ENCODE measurements at places on chromosomes 12 and 14.
A peak's percentile ranks its signal among the peaks of the same experiment; 100 is the strongest.

DNA sequence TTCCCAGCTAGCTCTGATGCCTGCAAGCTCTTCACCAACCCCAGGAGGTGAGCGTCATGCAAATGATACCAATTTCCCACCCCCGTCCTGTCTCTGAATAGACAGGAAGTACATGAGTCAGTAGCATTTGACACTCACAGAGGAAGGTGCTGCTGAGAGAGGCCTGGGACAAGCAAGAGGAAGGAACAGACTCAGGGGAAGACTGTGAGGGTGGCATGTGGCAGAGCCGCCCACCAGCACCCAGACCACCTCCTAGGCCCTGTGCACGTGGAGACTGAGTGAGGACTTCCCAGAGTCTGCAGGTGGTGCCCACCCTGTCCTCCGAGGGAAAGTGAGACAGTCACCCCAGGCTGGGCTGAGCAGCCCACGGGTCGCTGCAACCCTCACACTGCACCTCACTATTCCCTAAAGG lies 199.5 kb upstream of the SFSWAP start:
- DNase-seq = peak; percentile 21

GRCh38 chr12:76216585-76217472 lies 131.4 kb downstream of the BBS10 start:
- no peak for DNase-seq

DNA sequence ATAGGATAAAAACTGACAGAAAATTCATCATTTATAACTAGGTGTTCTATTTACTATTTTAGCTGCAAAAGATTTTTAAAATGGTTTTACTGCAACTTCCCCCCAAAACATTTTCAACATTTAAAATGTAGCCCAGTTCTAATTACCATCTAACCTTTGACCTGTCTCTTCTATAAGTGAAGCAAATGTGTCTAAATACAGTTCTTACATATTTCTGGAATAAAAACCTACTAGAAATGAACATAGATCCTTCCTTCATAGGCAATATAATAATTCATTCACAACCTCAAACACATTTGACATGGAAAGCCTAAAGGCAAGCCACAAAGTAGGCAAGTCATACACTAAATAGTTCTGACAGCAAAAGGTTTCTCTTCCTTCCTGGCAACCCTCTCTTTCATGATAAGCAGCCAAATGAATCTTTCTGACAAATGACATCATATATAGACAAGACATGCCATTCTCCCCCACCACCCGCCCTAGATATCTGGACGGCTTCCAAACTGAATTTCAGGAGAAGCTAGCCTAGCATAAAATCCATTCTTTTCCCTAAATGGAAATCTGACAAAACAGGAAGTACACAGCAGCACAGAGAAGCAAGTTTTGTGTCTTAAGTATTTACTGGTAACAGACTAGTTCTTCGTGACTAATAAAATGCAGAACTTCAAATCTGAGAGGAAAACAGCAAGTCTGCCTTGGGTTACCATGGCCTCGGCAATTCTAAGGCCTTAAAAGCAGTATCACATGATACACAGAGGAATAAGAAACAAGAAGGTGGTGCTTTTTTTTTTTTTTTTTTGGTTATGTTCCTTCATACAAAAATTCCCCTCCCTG lies 17.2 kb upstream of the ARID4A start:
- DNase-seq = no peak

GRCh38 chr12:43233861-43234260 lies 318.1 kb downstream of the ADAMTS20 start:
- DNase-seq = no peak

DNA sequence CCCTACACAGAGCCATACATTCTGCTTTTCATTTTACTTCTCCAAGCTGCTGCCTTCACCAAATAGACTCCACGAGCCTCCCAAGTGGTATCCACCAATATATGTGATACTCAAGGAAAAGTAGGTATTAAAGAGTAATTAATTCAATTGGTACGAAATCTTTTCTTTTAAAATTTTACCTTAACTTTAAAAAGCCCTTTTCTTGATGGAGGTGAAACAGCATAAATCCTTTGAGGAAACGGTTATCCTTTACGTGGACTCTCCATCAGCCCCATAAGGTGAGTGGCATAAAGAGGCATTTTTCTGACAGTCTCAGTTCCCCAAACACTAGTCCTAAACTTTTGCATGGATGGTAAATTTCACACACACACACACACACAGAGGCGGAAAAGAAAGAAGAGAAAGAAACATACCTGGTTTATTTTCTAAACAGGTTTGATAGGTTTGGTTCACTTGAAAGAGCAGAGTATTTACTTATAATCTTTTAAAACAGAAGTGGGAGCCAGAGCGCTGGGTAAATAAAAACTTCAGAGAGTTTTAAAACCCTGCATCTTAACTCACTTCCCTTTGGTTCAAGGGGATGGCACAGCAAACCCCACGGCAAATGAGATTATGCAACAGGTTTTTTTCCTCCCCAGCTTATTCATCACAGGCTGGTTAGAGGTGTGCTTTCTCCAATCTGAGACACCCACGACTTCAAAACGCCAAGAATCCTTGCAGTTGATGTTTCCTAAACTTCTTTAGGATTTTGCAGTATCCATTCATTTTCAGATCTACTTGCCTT lies 1.9 kb downstream of the DUSP16 start:
- peak; percentile 42 for DNase-seq

- DNase-seq = no peak
Measured at GRCh38 chr14:92407410-92407809, 84.4 kb downstream of the SLC24A4 start.

DNA sequence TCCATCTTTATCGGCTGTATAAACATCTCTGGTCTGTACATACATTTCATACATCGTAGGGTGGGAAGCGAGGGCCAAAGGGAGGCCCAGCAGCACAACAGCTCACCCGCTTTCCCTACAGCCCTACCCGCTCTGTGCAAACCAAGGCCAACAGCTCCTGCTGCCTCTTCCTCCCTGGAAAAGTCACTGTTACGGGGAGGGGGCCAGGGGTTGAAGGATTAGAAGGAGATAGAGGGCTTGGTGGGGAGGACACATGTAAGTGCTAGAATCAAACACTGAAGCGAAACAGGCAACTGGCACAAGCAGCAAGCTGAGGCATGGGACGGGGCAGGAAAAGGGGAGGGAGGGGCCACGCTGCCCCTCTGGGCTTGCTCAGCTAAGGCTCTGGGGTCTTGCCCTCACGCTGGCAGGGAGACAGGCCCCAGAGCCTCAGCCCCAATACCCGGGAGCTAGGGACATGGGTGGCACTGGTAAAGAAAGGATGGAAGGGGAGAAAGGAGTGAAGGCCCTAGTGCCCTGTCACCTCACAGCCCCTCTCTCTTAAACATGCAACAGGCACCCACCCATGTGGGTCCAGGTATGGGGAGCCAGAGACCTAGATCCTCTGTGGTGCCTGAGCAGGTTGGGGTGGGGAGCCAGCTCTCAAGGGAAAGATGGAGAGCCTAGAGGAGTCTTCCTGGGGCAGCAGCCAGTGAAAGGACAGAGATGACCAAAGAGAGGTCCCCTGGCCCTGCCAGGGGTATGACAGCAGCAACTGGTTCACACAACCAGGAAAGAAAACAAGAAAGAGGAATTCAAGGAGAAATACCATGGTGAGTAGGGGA lies 14.4 kb downstream of the SPRYD3 start:
- no peak for DNase-seq

- DNase-seq = peak; percentile 50
Measured at GRCh38 chr14:96091941-96092411, 52.8 kb downstream of the C14orf132 start.

GRCh38 chr12:51822956-51823355 lies 25.6 kb downstream of the FIGNL2 start:
- DNase-seq = no peak

GRCh38 chr14:102993523-102993922 lies 63.8 kb downstream of the CDC42BPB start:
- DNase-seq = no peak

- no peak for DNase-seq
Measured at GRCh38 chr14:52355526-52355925, 41.4 kb downstream of the PTGER2 start.

- DNase-seq = no peak
Measured at GRCh38 chr14:26589925-26590324, 7.9 kb downstream of the NOVA1 start.

DNA sequence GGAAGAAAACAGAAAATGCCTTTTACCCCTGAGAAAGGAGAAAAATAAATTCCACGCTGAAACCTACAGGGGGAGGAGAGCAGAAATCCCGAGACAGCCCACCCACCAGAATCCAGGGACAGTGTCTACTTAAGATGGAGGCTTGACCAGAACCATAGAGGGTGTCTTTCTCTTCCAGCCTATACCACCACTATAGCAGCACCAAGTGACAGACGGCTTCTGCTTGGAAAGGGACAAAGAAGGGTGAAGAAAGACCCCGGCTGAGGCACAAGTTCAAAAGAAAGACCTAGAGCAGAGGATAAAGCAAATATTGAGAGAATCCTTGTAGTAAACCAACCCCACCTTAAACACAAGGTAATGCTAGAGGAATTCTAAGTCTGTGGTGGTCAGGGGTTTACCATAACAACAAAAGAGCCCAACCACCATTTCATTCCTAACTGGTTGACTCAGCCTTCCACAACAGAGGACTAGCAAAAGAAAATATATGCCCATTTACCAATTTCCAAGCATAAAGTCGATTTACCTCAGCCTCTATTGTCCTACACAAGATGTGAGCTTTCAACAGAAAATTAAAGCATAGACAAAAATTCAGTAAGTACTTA lies 105.3 kb upstream of the FOXG1 start:
- peak; percentile 93 for DNase-seq

GRCh38 chr14:64504897-64505794 lies 576 bp downstream of the ZBTB1 start:
- peak; percentile 94 for DNase-seq

DNA sequence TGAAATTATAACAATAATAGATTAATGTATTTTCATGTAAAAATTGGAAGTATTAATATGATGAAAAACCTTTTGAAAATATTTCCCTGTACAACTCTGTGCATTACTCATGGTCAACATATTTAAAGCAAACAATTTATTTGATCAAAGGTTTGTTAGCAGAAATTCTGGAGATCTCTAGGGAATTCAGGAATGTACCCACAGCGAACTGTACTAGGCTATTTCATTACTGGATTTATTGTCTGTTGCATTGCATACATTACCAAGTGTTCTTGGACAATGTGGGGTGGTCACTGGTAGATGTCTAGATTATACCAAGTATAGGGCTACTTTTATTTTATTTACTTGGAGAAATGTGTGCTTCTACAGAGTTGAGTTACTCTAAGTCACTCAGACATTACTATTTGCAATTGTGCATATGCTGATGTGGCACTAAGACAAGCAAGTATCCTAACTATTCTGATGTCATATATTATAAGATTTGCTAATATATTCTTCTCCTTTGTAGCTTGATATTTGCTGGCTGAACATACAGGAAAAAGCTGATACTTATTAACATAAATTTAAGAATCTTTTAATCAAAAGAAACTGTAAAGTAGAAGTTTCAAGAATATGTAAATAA lies 323.3 kb downstream of the CCER1 start:
- no peak for DNase-seq
